Left lobe of liver (tissue), 2 donors: ENCODE measurements at places on chromosomes 13 and 19. TPM values are rescaled to one million over a fixed set of nuclear protein-coding genes. Genes with fewer than 3 reads are reported as not detected.

- DNase-seq = peak; percentile 18
Measured at GRCh38 chr19:32189956-32190706, 155.3 kb upstream of the ZNF507 start.

- DNase-seq = no peak
Measured at GRCh38 chr13:20058476-20058875, 99.9 kb downstream of the ZMYM2 start.

GRCh38 chr13:81048026-81048461, 707.1 kb upstream of the SPRY2 start:
- no peak for DNase-seq

- DNase-seq = no peak
Measured at GRCh38 chr13:23467048-23467931, 33.8 kb upstream of the SACS start.

DNA sequence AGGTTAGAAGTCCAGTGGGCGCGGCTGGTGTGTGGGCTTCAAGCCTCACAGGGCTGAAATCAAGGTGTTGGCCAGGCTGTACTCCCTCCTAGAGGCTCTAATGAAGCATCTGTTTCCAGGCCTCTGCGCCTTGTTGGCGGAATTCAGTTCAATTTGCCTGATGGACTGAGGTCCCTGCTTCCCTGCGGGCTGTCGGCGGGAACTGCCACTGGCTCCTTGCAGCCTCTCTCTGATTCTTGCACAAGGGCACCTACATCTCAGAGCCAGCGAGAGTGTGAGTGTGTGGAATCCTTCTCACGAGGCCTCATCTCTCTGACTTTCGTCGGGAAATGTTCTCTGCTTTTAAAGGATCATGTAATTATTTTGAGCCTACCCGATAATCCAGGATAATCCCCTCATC, 128.6 kb downstream of the DLEU7 start:
- no peak for DNase-seq

- no peak for DNase-seq
Measured at GRCh38 chr19:467554-467953, 6.7 kb upstream of the SHC2 start.

Gene CCL25
- total RNA-seq = 0.30 TPM

- DNase-seq = no peak
Measured at GRCh38 chr13:53131361-53131760, 102.7 kb downstream of the OLFM4 start.

- DNase-seq = no peak
Measured at GRCh38 chr19:41887711-41888382, 4.9 kb downstream of the ARHGEF1 start.

GRCh38 chr19:3984908-3985642, at the start of gene EEF2:
TSS of gene EEF2 (minus strand) at chr19:3985463. CDS start at chr19:3985380, 83 bp downstream.
- DNase-seq = peak; percentile 91

DNA sequence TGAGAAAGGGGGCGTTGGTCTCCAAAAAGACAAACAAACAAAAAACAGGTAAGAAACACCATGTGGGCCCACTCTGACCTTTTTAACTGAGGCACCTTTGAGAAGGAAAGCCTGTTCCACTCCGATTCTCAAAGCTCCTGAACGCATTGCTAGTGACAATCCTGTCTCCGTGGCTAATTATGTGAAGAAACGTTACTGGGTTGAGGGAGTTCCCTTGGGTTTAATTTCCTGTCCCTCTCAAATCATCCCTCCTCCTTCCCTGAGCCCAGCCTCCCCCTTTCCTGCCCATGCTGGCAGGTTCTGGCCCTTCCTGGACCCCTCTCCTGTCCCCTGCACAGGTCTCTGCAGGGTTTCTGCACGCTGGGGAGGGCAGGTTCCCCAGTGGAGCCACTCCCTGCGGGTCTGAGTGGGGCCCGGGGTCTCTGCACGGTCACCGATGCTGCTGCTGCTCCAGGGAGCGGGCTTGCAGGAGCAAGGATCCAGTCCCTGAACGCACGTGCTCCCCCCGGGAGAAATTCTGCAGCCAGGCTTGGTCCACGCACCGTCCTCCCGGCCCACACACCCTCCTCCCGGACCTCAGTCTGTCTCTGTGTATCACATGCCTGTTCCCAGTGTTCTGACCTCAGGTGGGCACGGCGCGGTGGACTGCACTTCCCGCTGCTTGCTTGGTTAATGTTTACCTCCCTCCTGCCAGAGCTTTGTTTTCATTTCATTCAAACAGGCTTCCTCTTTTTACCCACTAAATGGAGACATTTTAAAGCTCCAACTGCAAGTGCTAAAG, 76.4 kb upstream of the MCF2L start:
- peak; percentile 71 for DNase-seq

Gene OVOL3
- not detected for total RNA-seq

GRCh38 chr19:20371911-20372310, 193.7 kb downstream of the ZNF737 start:
- no peak for DNase-seq

Gene SHFL
- total RNA-seq = 72.7 TPM

GRCh38 chr13:30052120-30052519, 201.7 kb upstream of the UBL3 start:
- DNase-seq = no peak

DNA sequence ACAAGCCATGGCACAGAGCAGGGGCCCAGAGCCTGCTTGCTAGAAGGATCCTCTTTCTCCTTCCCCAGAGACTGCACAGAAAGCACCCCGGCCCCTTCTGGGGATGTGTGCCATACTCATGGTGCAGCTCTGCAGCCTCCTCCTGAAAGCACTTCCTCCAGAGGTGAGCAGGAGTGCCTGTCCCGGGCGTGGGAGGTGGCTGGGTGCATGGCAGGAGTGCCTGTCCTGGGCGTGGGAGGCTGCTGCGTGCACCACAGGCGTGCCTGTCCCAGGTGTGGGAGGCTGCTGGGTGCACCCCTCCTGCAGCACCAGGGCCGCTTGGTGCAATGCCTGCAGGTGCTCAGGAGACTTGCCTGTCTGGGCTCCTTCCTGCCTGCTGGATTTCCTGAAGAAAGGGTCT, 913.3 kb downstream of the UQCRFS1 start:
- no peak for DNase-seq

Gene AMH
- total RNA-seq = 0.93 TPM

DNA sequence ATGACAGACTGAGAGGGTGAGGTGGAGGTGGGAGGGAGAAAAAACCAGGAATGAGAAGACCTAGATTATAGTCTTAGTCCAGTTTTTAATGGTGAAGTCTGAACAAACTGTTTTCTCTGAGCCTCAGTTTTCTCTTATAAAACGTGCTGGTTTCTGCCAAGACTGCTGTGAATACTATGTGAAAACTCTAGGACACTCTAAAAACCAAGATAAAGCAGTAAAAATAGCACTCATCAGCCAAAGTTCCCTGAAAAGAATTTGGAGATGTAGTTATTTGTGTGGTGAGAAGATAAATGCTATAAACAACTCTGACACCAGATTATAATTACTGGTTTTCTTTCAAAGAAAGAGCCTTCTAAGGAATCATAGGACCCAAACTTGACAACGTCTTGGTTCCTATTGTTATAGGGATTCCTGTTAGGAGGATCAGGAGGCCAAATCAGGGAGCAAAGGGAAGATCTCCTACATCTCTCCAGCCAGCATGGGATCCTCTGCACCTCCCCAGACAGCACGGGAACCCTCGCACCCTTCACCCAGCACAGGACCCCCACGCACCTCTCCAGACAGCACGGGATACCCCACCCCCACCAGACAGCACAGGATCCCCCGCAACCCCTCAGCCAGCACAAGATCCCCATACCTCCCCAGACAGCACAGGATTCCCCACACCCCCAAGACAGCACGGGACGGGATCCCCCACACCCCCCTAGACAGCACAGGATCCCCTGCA, 130.2 kb downstream of the MIPEP start:
- DNase-seq = no peak

GRCh38 chr13:46137627-46138317, 32.9 kb upstream of the CPB2 start:
- DNase-seq = no peak

DNA sequence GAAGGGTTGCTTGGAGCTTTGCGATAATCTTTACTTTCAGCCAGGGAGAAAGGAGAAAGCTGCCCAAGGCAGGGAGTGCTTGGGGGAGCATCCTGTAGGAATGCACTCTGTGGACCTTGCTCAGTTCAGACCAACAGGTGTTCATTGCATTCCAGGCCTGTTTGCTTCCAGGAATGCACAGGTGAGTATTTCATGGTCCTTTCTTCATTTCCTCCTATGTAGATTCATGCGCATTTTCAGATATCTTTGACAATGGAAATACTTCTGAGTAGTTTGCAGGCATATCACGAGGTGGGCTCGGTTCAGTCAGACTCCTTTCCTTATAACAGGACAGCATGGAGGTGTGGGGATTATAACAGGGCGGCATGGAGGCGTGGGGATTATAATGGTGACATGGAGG, 254.8 kb downstream of the FGF9 start:
- DNase-seq = no peak

- DNase-seq = no peak
Measured at GRCh38 chr13:53015971-53016370, 12.6 kb upstream of the OLFM4 start.

Gene ATP4A
- not detected for total RNA-seq

DNA sequence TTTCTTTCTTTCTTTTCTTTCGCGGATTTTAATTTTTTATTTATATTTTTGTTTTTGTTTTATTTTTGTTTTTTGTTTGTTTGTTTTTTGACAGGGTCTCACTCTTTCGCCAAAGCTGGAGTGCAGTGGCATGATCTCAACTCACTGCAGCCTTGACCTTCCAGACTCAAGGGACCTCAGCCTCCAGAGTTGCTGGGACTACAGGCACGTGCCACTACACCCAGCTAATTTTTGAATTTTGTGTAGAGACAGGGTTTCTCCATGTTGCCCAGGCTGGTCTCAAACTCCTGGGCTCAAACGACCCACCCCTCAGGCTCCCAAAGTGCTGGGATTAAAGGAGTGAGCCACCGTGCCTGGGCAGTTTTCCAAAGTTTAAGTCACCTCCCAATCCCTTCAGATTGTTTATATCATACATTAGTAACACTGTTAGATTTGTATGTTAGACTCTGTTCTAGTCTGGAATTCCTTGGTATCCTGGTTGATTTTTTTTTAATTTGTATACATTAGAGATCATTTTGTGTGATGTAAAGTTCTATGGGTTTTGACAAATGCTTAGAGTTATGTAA, 597.3 kb downstream of the DCT start:
- no peak for DNase-seq

- DNase-seq = no peak
Measured at GRCh38 chr13:100980171-100980570, 305.6 kb upstream of the TMTC4 start.

Gene PLEKHG2
- total RNA-seq = 3.8 TPM

GRCh38 chr13:52785739-52786138, 46.1 kb upstream of the CNMD start:
- no peak for DNase-seq

Gene DMPK
- 7.8 TPM for total RNA-seq

GRCh38 chr19:51550848-51551672, 19.6 kb upstream of the SIGLEC6 start:
- no peak for DNase-seq

- no peak for DNase-seq
Measured at GRCh38 chr19:35332817-35333216, 3.8 kb downstream of the CD22 start.

- DNase-seq = peak; percentile 45
Measured at GRCh38 chr13:108220041-108220440, 1.8 kb downstream of the ABHD13 start.

DNA sequence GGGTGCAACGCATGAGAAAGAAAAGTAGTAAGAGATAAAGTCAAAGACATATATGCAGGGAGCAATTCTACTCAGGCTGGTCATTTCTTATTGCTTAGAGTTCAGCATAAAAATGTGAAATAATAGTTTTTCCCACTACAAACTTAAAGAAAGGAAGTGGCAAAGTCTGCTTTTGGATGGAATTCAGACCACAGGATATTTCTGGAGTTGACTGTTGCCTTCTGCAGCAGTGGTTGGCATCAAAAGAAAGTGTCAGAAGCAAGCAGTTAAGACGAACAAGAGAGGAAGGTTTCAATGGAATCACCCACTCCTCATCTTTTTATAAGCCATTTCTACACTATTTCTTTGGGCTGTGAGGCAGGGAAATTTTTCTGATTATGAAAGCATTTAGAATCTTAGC, 36.2 kb upstream of the TRPC4 start:
- no peak for DNase-seq

GRCh38 chr13:111323950-111324651, 3.7 kb downstream of the TEX29 start:
- DNase-seq = peak; percentile 42

GRCh38 chr19:55442372-55442961, 633 bp downstream of the SHISA7 start:
- no peak for DNase-seq

Gene RFPL4A
- 1.0 TPM for total RNA-seq

Gene HIF3A
- 8.9 TPM for total RNA-seq

DNA sequence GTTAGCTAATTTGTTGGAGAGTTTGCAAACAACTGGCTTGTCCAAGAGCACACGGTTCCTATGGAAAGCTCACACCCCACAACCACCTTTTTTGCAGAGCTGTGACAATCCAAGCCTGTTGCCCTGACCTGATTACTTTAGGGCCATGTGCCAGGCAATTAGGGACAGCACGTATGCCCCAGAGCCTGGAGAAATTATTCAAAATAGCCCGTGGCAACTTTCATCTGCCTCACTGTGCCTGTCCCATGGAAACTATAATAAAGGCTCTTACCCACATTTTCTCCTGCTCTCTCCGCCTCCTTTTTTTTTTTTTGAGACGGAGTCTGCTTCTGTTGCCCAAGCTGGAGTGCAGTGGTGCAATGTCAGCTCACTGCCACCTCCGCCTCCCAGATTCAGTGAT, 18.6 kb upstream of the FBN3 start:
- no peak for DNase-seq

Gene NKPD1
- not detected for total RNA-seq

- no peak for DNase-seq
Measured at GRCh38 chr13:56953965-56954364, 186.8 kb upstream of the PRR20A start.

GRCh38 chr13:113742000-113742441, 17.0 kb upstream of the TMEM255B start:
- DNase-seq = no peak

GRCh38 chr19:16883522-16883921, 5.3 kb upstream of the F2RL3 start:
- no peak for DNase-seq

Gene ZNF729
- total RNA-seq = not detected

Gene THAP8
- 2.2 TPM for total RNA-seq

Gene IGSF23
- total RNA-seq = 7.0 TPM

- DNase-seq = no peak
Measured at GRCh38 chr13:55439450-55439849, 1701.3 kb upstream of the PRR20A start.

DNA sequence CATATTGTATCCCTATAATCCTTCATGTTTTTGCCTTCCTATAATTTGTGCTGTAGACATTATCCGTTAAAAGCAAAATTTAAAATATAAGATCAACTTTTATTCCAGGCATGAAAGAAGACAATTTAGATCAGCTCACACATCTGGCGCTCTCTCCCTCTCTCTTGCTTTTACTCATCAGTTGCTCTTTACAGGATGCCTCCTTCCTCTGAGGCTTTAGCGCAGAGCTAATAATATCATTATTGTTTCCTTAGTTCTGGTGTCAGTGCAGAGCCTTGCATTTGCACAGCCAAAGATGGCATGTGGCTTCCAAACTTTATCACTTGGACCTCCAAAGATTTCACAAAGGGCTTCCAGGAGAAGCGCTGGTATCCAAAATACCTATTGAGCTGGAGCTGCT, 295.1 kb downstream of the FGF9 start:
- DNase-seq = no peak
